CD8-positive, alpha-beta memory T cell (primary cell): ENCODE measurements at places on chromosomes 3 and 15.

- peak; percentile 15 for DNase-seq
Observed at GRCh38 chr15:77907824-77908751, 169.4 kb downstream of the TBC1D2B start.

GRCh38 chr3:145197051-145197820 lies 963.7 kb downstream of the PLOD2 start:
- no peak for DNase-seq

- DNase-seq = no peak
Observed at GRCh38 chr3:169402672-169403360, 260.7 kb downstream of the MECOM start.

DNA sequence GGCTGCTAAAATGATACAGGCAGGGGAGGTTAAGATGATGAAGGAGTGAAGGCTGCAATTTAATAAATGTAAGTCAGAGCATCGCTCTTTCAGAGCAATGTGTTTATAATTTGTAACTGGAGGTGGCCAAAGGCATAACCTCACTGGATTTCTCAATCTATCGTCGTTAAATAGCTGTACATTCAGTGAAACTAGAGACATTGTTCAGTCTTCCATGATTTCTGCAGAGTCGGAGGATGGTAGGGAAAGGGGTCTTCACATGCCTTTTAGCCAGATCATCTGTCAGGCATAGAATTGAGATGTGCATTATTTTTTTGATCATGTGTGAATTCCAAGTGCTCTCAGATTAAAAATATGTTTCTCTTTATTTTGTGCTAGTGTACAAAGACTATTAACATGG lies 315.4 kb downstream of the OXSM start:
- DNase-seq = no peak
